ENCODE measurements at places on chromosomes 2 and 18.

DNA sequence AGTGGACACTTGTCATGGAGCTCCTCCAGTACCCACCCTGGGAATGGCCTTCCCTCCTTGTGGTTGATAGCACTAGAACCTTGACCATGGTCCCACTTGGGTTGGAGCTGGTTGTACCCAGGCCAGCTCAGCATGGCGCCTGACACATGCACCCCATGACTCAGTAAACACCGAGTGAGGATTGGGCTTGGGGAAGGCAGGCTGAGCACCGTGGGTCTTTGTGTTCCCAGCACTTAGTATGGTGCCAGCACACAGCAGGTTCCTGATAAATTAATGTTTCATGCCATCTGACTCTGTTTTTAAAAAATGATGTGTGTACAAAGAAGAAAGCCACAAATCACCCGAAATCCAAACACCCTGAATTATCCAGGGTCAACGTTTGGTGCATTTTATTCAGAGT is 69.8 kb downstream of the CIB4 start:
- DNase-seq, result no peak

- DNase-seq, result no peak
Observed at GRCh38 chr2:85806358-85807118, 52.7 kb downstream of the ATOH8 start.

GRCh38 chr2:26670931-26671460 is 21.5 kb upstream of the KCNK3 start:
- DNase-seq, result no peak

DNA sequence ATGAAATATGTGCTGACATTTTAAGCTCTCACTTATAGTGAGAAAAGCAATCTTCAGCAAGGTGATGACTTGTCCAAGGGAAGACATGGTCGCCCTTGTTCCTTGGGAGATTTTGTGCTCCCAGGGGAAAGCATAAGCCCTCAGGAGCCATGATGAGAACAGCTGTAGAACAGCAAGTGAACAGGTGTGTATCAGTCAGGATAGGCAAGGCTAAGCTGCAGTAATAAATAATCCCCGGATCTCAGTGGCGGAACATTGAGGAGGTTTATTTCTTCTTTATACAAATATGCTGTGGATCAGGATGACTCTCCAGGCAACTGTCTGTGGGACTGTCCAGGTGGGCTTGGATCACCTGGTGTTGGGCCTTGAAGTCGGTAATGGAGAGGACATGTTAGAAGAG is 103.1 kb downstream of the MSH2 start:
- DNase-seq, result no peak

DNA sequence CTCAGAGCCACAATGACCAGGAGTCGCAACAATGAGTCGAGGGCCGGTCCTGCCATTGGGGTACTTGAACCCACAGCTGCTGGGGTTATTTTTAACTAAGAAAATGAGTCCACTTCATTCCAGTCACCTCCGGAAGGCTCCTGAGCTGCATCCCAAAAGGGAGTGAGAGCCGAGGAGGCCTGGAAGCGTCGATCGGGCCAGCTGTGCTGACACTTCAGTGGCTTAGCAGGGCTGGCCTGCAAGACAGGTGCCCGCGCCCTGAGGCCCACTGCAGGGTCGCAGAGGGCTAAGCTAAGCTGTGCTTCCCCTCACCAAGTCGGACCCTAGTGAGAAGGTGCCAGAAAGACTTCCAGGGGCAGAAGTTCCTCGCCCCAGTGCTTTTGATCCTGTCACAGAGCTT is 21.1 kb downstream of the TBC1D8 start:
- DNase-seq, result no peak

GRCh38 chr18:10792181-10792580 is 266.4 kb downstream of the NAPG start:
- no peak for DNase-seq

DNA sequence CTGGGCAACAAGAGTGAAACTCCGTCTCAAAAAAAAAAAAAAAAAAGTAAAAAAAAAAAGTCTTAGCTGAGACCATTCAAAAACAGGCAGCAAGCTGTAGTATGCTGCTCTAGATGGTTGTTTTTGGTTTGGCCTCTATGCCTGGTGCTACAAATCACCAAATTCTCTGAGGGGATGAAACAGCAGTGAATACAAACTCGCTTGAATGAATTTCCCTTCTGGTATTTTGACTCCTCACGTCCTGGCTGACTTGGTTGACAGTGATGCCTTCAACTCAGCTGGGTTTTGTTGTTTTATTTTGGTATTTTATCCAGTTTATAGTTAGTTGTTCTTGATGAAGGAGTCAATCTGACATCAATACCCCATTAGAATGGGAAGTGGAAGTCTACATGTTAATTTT is 3.3 kb upstream of the TCF7L1 start:
- no peak for DNase-seq

DNA sequence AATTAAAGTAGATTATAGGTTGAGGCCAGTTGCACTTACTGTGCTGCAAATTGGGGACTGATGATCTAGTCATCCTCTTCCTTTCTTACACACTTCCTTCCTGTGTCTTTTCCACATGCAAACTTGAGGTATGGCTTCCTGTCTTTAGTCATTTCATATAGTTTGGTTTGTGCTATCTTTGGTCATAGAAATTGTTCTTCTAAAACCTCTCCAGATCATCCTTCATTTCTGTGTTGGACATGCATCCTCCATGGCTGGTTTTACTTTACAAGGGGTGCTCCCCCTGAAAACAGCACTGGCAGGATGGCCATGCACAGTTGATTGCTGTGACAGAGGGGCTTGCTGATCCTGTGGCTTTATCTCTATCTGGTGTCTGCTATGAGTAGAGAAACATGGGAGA is 36.5 kb downstream of the MGAT5 start:
- DNase-seq, result peak; percentile 9

GRCh38 chr2:223084873-223085272 is 32.9 kb downstream of the KCNE4 start:
- no peak for DNase-seq

GRCh38 chr2:175612280-175612679 is 389.8 kb downstream of the LNPK start:
- DNase-seq, result no peak

DNA sequence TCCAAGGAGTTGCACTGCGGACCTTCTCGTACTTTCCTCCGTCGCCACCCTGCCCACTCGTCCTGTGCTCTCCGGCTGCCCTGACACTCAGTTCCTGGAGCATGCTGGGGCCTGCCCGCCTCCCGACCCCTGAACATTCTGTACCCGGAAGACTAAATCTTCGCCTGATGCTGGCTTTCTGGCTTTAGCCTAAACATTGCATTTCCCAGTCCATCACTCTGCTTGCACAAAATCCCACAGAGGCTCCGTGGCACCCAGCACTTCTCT is 550 bp upstream of the SFXN5 start:
- peak; percentile 46 for DNase-seq

- no peak for DNase-seq
Observed at GRCh38 chr2:150166313-150167051, 321.0 kb downstream of the RND3 start.

GRCh38 chr18:63444580-63444979 is 22.3 kb upstream of the VPS4B start:
- DNase-seq, result peak; percentile 21

- DNase-seq, result no peak
Observed at GRCh38 chr2:171404719-171405118, 29.1 kb downstream of the METTL8 start.

- no peak for DNase-seq
Observed at GRCh38 chr2:208179028-208179609, 10.7 kb downstream of the C2orf80 start.

- DNase-seq, result no peak
Observed at GRCh38 chr18:42231284-42231683, 276.2 kb downstream of the PIK3C3 start.

GRCh38 chr2:169110916-169111315 is 41.6 kb downstream of the DHRS9 start:
- DNase-seq, result no peak

- peak; percentile 34 for DNase-seq
Observed at GRCh38 chr2:239399433-239399920, 1.3 kb downstream of the HDAC4 start.

DNA sequence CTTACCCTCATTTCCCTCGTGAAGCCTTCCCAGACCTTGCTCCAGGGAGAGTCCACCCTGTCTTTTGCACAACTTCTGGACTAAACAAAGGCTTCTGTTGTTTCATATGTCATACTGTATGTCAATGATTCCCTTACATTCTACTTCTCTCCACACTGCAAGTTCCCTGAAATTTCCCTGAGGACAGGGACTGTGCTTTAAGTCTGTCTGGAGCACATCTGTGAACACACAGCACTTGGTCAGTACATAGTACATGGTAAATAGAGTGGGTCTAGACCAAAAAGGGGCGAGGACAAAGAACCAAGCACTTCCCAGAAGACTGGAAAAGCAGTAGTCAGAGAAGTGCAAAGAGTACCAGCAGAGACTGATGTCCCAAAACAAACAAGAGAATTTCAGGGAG is 23.7 kb upstream of the IMPA2 start:
- no peak for DNase-seq

- DNase-seq, result peak; percentile 56
Observed at GRCh38 chr2:121888189-121888557, 132.7 kb downstream of the TSN start.

GRCh38 chr2:12543978-12544558 is 172.7 kb upstream of the TRIB2 start:
- no peak for DNase-seq

GRCh38 chr2:75379476-75380210 is 180.3 kb upstream of the TACR1 start:
- no peak for DNase-seq

DNA sequence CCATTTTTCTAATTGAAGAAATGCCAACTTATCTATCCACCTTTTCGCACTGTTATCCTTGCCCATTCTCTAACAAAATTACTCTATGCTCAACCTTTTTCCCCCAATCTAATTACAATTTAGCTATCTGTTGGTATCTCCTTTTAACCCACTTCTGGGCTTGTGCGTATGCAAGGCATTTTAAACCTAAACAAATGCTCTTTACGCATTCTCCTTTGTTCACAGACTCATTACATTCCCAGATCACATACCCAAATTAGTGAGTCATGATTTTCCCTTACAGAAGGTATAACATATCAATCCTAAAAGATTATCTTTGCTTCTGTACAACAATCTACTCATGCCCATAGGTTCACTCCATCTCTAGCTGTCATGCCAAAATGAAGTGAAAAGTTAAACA is 71.7 kb upstream of the LYPD1 start:
- no peak for DNase-seq

DNA sequence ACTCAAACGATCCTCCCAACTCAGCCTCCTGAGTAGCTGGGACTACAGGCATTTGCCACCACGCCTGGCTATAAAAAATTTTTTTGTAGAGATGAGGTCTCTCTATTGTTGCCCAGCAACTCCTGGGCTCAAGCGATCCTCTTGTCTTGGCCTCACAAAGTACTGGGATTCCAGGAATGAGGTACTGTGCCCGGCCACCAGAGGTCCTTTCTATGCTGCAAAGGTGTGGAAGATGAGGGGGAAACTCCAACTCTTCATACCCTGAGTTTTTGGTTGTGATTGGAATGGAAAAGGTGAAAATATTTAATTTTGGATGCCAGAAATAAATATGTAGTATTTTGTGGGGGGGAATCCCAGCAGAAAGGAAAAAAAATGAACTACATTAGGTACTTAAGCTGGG is 36.0 kb downstream of the MRPL33 start:
- DNase-seq, result no peak

GRCh38 chr2:191051825-191052778 is 38.1 kb upstream of the STAT1 start:
- DNase-seq, result peak; percentile 75

GRCh38 chr2:768451-768850 is 91.2 kb upstream of the TMEM18 start:
- no peak for DNase-seq

GRCh38 chr2:20176760-20177159 is 48.2 kb downstream of the SDC1 start:
- DNase-seq, result no peak

DNA sequence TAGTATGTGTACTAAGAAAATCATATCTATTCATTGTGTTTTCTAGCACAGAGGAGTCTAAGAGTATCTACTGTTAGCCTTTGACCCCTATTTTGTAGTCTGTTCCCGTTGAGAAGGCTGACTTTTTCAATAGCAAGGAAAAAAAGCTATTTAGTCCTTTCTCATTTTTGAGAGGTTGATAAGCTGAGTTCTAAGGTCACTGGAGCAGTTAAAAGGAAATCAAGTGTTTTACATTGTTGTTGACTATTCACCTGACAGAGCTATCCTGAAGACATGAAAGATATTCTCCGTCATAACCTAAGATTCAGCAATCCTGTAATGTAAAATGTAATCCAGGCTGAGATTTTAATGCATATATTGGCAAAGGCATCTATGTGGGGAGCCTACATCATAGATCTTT is 280.3 kb upstream of the NRP2 start:
- DNase-seq, result no peak

DNA sequence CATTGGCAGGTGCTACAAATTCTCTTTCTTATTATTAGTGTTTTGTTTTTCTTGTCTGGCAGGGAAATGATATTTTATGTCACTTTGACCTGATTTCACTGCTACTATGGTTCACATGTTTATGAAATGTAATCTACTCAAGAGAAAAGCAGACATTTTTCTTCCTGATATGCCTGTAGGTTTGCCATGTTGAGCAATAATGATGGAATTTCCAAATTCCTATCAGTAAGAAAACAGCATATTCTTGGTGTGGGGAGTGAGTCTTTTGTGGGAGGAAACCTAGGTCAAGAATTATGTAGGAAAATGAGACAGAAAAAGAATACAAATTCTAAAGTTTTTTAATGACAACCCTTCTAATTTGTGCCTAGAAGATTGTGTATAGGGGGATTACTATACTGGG is 356.4 kb downstream of the SLC4A3 start:
- no peak for DNase-seq

GRCh38 chr18:56161566-56162260 is 476.7 kb downstream of the TXNL1 start:
- DNase-seq, result no peak

- no peak for DNase-seq
Observed at GRCh38 chr2:18200771-18201170, 322.3 kb downstream of the KCNS3 start.

DNA sequence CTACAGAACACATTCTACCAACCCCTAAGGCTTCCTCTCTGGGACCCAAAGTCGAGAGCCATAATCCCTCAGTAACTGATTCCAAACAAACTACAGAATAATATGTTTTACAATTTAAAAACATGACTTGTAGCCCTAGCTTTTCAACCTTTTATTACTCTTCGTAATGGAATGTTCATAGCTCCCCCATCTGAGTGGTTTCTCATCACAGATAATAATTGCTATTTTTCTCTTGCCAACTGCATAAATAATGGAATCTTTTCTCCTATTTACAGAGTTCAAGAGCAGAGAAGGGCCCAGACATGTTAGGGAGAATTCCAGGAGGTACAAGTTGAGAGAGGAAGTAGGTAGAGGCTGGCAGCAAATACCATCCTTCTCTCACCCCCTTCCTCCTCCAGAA is 59.9 kb upstream of the CERS6 start:
- DNase-seq, result no peak
